CD4-positive, alpha-beta memory T cell (primary cell): ENCODE measurements at places on chromosomes 11 and 22. TPM values are rescaled to one million over a fixed set of nuclear protein-coding genes. Genes with fewer than 3 reads are reported as not detected.

PPFIA1 gene
- 4.3 TPM for polyA plus RNA-seq

OR51B2 gene
- not detected for polyA plus RNA-seq

KRTAP5-1 gene
- 0.29 TPM for polyA plus RNA-seq

HSPB2 gene
- not detected for polyA plus RNA-seq

TM7SF2 gene
- 12.1 TPM for polyA plus RNA-seq

MAJIN gene
- not detected for polyA plus RNA-seq

DNA sequence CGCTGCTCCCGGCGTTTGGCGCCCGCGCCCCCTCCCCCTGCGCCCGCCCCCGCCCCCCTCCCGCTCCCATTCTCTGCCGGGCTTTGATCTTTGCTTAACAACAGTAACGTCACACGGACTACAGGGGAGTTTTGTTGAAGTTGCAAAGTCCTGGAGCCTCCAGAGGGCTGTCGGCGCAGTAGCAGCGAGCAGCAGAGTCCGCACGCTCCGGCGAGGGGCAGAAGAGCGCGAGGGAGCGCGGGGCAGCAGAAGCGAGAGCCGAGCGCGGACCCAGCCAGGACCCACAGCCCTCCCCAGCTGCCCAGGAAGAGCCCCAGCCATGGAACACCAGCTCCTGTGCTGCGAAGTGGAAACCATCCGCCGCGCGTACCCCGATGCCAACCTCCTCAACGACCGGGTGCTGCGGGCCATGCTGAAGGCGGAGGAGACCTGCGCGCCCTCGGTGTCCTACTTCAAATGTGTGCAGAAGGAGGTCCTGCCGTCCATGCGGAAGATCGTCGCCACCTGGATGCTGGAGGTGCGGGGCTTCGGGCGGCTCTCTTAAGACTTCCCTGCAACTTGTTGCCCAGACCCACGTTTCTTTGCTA lies at the start of gene CCND1:
CCND1 (plus strand) TSS at position 162 of the 587 bp plus-strand sequence; CDS start at position 320, 158 bp downstream.
- H3K27ac ChIP-seq = no peak within 1 kb of the TSS
- H3K27me3 ChIP-seq = peaks cover 37% of the 10 kb centered on the region
- DNase-seq = peak; percentile 38
- H3K4me3 ChIP-seq = peak within 1 kb of the TSS; percentile 65

- H3K36me3 ChIP-seq = no peaks in the 10 kb centered on the region
- no peaks in the 10 kb centered on the region for H3K27me3 ChIP-seq
- H3K4me3 ChIP-seq = no peak overlapping the region
- no peaks in the 10 kb centered on the region for H3K4me1 ChIP-seq
These were observed 45.4 kb upstream of the ANO3 start for GRCh38 chr11:26286472-26287066.

GRCh38 chr22:19820880-19821522 lies 33.7 kb downstream of the GNB1L start:
- H3K4me3 ChIP-seq = no peak overlapping the region
- no peak for DNase-seq
- no peak overlapping the region for H3K27ac ChIP-seq
- no peaks in the 10 kb centered on the region for H3K4me1 ChIP-seq
- H3K27me3 ChIP-seq = no peaks in the 10 kb centered on the region

GRCh38 chr11:105968021-105968697 lies 53.9 kb downstream of the MSANTD4 start:
- H3K4me3 ChIP-seq = no peak overlapping the region
- no peaks in the 10 kb centered on the region for H3K27me3 ChIP-seq
- DNase-seq = no peak
- H3K36me3 ChIP-seq = no peaks in the 10 kb centered on the region

- H3K27ac ChIP-seq = peak within 1 kb of the TSS; percentile 99
- H3K36me3 ChIP-seq = no peaks in the 10 kb centered on the region
- H3K4me1 ChIP-seq = peaks cover 64% of the 10 kb centered on the region
- H3K27me3 ChIP-seq = no peaks in the 10 kb centered on the region
- DNase-seq = peak; percentile 72
- H3K4me3 ChIP-seq = peak within 1 kb of the TSS; percentile 57
These were observed at the start of gene LPXN for GRCh38 chr11:58575377-58576020. LPXN (minus strand) TSS chr11:58575856; CDS start chr11:58575772, 84 bp downstream.

DNA sequence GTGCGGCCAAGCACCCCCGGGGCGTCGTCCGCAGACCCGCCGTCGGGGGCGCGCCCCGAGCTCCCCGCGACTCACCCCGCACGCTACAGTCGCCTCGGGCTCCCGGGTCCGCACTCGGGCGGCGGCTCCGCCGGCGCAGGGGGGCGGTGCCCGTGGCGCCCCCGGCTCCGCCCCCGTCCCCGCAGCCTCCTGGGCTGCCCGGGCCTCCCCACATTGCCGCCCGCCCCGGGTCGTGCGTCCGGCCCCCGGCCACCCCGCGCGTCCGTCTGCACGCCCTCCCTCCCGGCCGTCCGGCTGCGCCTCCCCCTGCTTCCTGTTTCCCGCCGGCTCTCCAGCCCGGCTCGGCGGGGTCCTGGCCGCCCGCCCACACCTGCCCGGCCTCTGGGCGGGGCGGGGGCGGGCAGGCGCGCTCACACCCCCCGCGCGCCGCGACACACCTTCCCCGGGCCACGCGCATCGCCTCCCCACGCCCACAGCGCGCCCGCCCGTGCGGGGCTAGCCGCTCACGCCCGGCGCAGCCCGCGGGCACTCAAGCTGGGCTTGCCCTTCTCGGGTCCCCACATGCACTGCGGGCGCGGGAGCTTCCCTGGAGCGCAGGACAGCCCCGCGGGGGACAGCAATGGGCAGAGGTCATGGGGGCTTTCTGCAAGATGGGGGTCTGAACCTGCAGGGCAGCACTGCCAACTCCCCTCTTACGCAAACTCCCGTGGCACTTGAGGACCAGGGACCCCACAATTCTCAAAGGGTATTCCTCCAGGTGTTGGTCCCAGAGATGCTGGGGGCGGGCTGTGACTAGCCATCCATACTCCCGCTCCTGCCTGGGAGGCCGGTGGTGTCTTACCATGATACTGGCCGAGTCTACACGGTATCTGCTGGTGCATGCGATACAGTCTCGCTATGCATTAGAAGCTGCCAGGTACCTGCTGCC lies at the start of gene CARD10:
CARD10 (minus strand) TSS at position 148 of the 928 bp plus-strand sequence. CDS start 215 bp downstream, outside the sequence.
- H3K27me3 ChIP-seq = peaks cover 22% of the 10 kb centered on the region
- no peak within 1 kb of the TSS for H3K4me3 ChIP-seq
- peaks cover 7% of the 10 kb centered on the region for H3K4me1 ChIP-seq
- no peaks in the 10 kb centered on the region for H3K36me3 ChIP-seq
- no peak within 1 kb of the TSS for H3K27ac ChIP-seq

DNA sequence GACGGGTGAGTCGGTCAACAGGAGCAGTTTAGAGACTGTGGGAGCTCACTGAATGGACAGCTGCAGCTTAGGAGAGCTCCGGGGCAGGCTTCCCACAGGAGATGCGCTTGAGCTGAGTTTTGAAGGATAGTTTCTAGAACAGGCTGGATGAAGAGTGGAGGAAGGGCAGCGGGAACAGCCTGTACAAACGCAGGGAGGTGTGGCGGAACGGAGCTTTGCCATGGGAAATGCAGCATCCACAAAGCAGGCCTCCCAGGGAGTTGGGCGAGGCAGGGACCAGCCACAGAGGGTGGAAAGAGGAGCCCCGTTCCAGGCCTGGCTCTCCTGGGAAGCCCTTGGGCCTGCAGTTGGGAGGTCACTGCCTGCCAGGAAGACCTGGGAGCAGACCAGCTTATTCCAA lies 26.8 kb upstream of the TEF start:
- H3K27me3 ChIP-seq = no peaks in the 10 kb centered on the region
- no peak overlapping the region for H3K27ac ChIP-seq
- no peak for DNase-seq
- peaks cover 35% of the 10 kb centered on the region for H3K36me3 ChIP-seq

DNA sequence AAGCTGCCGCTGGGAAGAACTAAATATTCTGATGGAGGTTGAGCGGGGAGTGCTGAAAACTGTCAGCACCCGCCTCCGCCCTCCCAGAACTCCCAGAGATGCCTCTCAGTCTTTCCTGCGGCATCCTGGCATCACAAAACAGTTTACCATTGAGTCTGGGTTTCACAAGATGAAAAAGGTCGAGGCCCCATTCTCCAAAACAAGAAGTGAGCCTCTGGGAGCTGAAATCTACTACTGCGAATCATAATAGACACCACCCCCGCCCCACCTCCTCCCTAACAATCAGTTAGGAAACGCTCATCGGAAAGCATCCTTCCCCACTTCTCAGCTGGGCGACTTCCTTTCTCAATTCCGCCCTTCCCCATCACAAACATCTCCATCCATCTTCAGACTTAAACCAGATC lies 1.0 kb downstream of the SUN2 start:
- H3K36me3 ChIP-seq = peaks cover 33% of the 10 kb centered on the region
- H3K4me3 ChIP-seq = peak overlapping the region; percentile 68
- DNase-seq = no peak
- peak overlapping the region; percentile 74 for H3K27ac ChIP-seq
- peaks cover 76% of the 10 kb centered on the region for H3K4me1 ChIP-seq
- no peaks in the 10 kb centered on the region for H3K27me3 ChIP-seq
